ENCODE measurements at places on chromosomes 13 and 19. TPM values are rescaled to one million over a fixed set of nuclear protein-coding genes. Genes with fewer than 3 reads are reported as not detected.

Gene ZNF582
- total RNA-seq: 1.6 TPM

Gene LGALS7
- total RNA-seq: not detected

Gene ZNF90
- 1.0 TPM for total RNA-seq

Gene C5AR1
- not detected for total RNA-seq

Gene SH2D3A
- total RNA-seq: 0.32 TPM

Gene PEG3
- total RNA-seq: 0.32 TPM

Gene CYP4F8
- not detected for total RNA-seq

Gene SELENOV
- total RNA-seq: not detected

Gene ATP4A
- not detected for total RNA-seq

Gene ZNF135
- total RNA-seq: 0.97 TPM

Gene ZNF534
- total RNA-seq: 0.06 TPM

Gene SKA3
- total RNA-seq: 5.8 TPM

Gene TNNT1
- 4.7 TPM for total RNA-seq

Gene TPTE2
- total RNA-seq: not detected

Gene FOSB
- 18.5 TPM for total RNA-seq

Gene KLK14
- not detected for total RNA-seq

Gene PGLYRP1
- total RNA-seq: not detected

Gene SLC44A2
- 88.3 TPM for total RNA-seq

Gene APLP1
- 1.3 TPM for total RNA-seq

Gene ANKRD24
- total RNA-seq: 0.88 TPM

Gene CD22
- total RNA-seq: 1.6 TPM

Gene ZNF562
- total RNA-seq: 30.5 TPM

Gene JSRP1
- not detected for total RNA-seq

Gene SYCN
- not detected for total RNA-seq

Gene CPB2
- total RNA-seq: not detected

Gene VSTM1
- total RNA-seq: not detected

Gene ZFP82
- total RNA-seq: 6.7 TPM

Gene S1PR5
- 0.13 TPM for total RNA-seq

Gene WDR88
- not detected for total RNA-seq

Gene VSTM2B
- total RNA-seq: not detected

Gene KCNN4
- total RNA-seq: 0.65 TPM

Gene GPR180
- total RNA-seq: 17.2 TPM

Gene NRTN
- 0.25 TPM for total RNA-seq

Gene SRRM5
- total RNA-seq: not detected

Gene MRPL4
- total RNA-seq: 20.1 TPM

Gene OR4F17
- total RNA-seq: not detected

Gene SIAH3
- total RNA-seq: not detected

Gene ETHE1
- total RNA-seq: 79.2 TPM

Gene SLC25A41
- total RNA-seq: not detected

Gene EDDM13
- 1.4 TPM for total RNA-seq

Gene ZNF345
- total RNA-seq: 1.8 TPM

Gene MAP4K1
- not detected for total RNA-seq

Gene ZSWIM4
- total RNA-seq: 8.7 TPM

Gene IGFL1
- total RNA-seq: not detected

Gene SPACA4
- total RNA-seq: not detected

Gene TLE5
- 158 TPM for total RNA-seq

Gene CDC42EP5
- 53.5 TPM for total RNA-seq

Gene TUBA3C
- not detected for total RNA-seq

Gene LRRC25
- not detected for total RNA-seq

Gene SLAIN1
- total RNA-seq: 1.1 TPM

Gene ZNF888
- 5.2 TPM for total RNA-seq

Gene TNNI3
- total RNA-seq: not detected

Gene ZNF160
- total RNA-seq: 11.7 TPM

Gene TNFRSF19
- total RNA-seq: 0.19 TPM

Gene CCNA1
- 9.0 TPM for total RNA-seq

Gene PRTN3
- not detected for total RNA-seq

Gene DPF1
- total RNA-seq: 0.31 TPM

Gene SYNGR4
- total RNA-seq: not detected

Measured in bladder microvascular endothelial cell (primary cell).